Fibroblast of lung (primary cell): ENCODE measurements at places on chromosomes 6 and 20. TPM values are rescaled to one million over a fixed set of nuclear protein-coding genes. Genes with fewer than 3 reads are reported as not detected.

FBXL4 gene
- 14.9 and 16.8 TPM in 2 replicates for total RNA-seq

GRCh38 chr6:21742238-21742660 is 148.7 kb downstream of the SOX4 start:
- DNase-seq: peak; percentile 92
- H3K36me3 ChIP-seq: no peaks in the 10 kb centered on the region
- peaks cover 3% of the 10 kb centered on the region for H3K4me1 ChIP-seq
- H3K4me3 ChIP-seq: no peak overlapping the region
- H3K27ac ChIP-seq: no peak overlapping the region
- H3K27me3 ChIP-seq: no peaks in the 10 kb centered on the region

SAMD10 gene
- total RNA-seq: 0.77 and 0.99 TPM in 2 replicates

C6orf58 gene
- not detected in 2 replicates for total RNA-seq

PSORS1C2 gene
- not detected in 2 replicates for total RNA-seq

- H3K36me3 ChIP-seq: no peaks in the 10 kb centered on the region
- H3K4me1 ChIP-seq: no peaks in the 10 kb centered on the region
- H3K27ac ChIP-seq: no peak overlapping the region
- H3K4me3 ChIP-seq: no peak overlapping the region
- H3K27me3 ChIP-seq: no peaks in the 10 kb centered on the region
These were observed 188.2 kb downstream of the ADGRG6 start for GRCh38 chr6:142489722-142490610.

BPI gene
- total RNA-seq: not detected in 2 replicates

DNA sequence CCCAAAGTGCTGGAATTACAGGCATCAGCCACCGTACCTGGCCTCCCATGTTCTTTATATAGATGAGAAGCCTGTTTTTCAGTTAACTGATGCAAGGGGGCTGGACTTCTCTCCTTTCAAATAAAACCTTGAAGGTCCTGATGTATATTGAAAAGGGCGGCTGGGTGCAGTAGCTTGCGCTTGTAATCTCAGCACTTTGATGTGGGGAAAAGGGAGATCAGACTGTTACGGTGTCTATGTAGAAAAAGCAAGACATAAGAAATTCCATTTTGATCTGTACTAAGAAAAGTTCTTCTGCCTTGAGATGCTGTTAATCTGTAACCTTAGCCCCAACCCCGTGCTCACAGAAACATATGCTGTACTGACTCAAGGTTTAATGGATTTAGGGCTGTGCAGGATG is 16.1 kb upstream of the SAMHD1 start:
- no peaks in the 10 kb centered on the region for H3K27me3 ChIP-seq
- H3K4me3 ChIP-seq: no peak overlapping the region
- H3K27ac ChIP-seq: no peak overlapping the region

DNA sequence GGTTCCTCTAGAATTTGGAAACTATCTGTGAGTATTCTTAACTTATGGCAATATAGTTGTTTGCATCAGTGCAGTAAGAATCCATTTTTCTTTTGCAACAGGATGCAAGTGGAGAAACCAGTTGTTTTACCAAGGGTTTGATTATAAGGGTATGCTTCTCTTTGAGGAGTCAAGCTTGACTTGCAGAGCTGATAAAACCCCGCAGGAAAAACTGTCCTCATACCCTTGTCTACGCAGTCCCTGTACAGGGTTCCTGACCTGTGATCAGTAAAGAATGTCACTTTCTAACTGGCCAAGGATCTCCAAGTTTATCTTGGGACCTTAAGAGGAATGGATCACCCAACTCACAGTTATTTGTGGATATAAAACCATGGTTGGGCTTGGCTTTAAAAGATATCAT is 161.1 kb upstream of the OLIG3 start:
- no peaks in the 10 kb centered on the region for H3K27me3 ChIP-seq
- H3K4me1 ChIP-seq: no peaks in the 10 kb centered on the region
- no peak overlapping the region for H3K4me3 ChIP-seq
- DNase-seq: no peak
- H3K27ac ChIP-seq: no peak overlapping the region
- H3K36me3 ChIP-seq: no peaks in the 10 kb centered on the region

- H3K4me3 ChIP-seq: no peak overlapping the region
- no peaks in the 10 kb centered on the region for H3K36me3 ChIP-seq
- no peak for DNase-seq
These were observed 201.1 kb downstream of the TFAP2B start for GRCh38 chr6:51019806-51020205.
